ENCODE measurements at places on chromosomes 4 and X.

DNA sequence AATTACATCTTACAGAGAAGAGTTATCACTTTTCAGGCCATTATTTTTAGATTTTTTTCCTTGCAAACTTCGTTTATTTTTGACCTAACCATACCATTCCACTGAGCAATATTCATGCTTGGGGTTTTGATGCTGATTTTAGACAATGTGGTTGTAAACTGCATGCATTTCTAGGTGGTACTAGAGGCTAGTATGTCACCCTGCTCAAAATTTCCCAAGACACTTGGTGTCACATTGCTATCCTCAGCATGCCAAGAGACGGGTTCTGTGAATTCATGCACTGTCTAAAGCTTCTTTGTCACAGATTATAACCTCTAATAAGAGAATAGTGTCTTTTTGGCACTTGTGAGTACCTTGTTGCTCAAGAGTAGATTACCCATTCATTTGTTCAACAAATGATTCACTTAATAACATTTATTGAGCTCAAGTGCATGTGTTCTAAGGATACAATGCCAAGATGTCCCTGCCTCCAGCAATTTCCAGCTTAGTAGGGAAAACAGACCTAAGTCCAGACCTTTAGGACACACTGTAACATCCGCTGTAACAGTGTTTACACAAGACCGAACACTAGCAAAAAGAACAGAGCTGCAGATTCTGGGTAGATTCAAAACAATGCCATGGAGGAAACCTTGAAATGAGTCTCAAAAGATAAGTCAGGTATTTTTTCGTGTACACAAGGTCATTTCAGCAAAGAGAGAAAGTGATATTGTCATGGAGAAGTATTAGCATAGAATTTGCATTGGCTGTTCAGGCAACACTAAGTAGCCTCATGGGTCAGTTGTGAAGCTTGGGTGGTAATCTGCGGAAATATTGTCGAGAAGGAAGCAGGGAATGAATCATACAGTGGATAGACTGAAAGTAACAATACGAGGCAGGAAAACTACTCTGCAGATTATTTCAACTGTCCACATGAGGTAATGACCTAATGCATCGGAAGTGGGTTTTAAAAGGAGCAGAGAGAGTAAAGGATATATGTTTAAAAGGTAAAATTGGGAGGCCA, 515.1 kb upstream of the ZFP42 start:
- no peak for DNase-seq

DNA sequence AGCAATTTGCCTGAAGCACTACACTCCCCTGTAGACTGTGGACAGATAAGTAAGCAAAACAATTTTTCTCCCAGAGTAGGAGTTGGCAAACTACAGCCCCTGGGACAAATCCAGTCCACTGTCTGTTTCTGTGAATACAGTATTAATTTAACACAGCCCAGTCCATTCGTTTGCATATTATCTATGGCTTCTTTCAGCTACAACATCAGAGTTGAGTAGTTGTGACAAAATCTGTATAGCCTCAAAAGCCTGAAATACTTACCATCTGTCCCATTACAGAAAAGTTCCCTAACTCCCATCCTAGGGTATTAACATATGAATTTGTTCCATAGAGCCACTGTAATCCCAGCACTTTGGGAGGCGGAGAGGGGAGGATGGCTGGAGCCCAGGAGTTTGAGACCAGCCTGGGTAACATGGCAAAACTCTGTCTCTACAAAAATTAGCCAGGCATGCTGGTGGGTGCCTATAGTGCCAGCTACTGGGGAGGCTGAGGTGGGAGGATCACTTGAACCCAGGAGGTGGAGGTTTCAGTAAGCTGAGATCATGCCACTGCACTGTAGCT, 53.0 kb downstream of the AMELX start:
- DNase-seq: no peak

GRCh38 chr4:122012735-122013134, 60.9 kb upstream of the TRPC3 start:
- DNase-seq: no peak

DNA sequence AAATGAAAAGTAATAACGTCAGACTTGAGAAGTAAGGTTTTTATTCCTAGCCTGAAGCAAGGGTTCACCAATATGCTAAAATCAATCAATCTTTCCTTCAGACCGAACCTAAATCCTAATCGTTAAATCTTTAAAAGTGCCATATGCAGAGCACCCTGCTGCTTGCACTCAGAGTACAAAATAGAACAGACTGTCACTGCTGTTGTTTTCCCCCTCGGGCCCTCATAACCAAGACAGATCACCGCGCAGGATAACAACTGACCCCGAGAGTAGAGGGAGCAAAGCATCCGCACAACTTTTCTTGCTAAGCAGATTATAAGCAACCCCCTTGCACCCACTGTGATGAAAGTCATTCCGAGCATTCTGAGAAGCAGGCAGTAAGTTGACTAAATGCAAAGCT, 550.9 kb upstream of the NDST4 start:
- DNase-seq: no peak

DNA sequence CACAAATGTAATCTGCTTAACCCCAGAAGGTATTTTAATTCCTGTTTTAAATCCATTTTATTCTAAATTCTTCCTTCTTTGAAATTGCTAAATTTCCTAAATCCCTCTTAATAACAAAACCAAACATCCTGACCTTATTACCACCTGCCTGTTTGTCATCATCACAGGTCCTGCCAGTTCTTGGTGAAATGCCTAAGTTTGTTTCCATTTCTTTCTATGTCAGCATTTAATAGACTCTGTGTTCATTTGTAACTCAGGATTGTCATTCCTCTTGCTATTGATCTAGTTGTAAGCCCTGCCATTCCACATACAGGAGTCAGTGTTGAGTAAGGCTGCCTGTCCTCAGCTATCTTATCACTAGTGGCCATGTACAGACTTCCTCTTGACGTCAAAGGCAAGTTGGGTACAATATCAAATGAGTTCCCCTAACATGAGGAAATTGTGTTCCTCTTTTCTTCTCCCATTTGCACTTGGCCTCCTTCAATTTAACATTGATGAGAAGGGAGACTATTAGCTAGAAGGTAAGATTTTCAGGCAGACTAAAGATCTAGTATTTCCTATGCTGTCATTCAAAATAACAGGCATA, 440.1 kb downstream of the AFF2 start:
- no peak for DNase-seq

GRCh38 chr4:109751852-109752251, 22.0 kb upstream of the PLA2G12A start:
- DNase-seq: no peak

GRCh38 chr4:77802402-77802801, 16.8 kb downstream of the CNOT6L start:
- DNase-seq: no peak

- no peak for DNase-seq
These were observed 35.5 kb upstream of the C4orf54 start for GRCh38 chr4:99693140-99693539.

Data from inflammatory macrophage (primary cell).